ENCODE measurements at places on chromosomes 3 and 15. TPM values are rescaled to one million over a fixed set of nuclear protein-coding genes. Genes with fewer than 3 reads are reported as not detected.
A peak's percentile ranks its signal among the peaks of the same experiment; 100 is the strongest.

DNA sequence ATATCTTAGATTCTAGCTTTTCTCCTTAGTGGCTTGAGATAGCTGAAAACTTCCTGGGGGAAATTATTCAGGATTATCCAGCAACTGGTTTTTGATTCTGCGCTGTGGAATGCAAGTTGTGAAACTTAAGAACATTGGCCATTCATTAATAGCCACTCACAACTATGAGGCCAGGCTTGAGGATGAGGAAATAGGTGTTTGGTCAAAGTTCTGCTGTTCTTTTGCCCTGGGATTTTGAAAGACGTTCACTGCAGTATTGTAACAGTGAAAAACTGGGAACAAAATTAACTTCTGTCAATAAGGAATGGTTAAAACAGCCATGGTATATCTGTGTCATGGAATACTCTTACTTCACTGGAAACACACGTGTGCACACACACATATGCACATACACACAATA lies 44.1 kb downstream of the CTXND1 start:
- no peaks in the 10 kb centered on the region for H3K36me3 ChIP-seq
- H3K4me1 ChIP-seq, result peaks cover 3% of the 10 kb centered on the region
- no peak overlapping the region for H3K4me3 ChIP-seq
- H3K27ac ChIP-seq, result no peak overlapping the region
- no peak for DNase-seq
- H3K27me3 ChIP-seq, result no peaks in the 10 kb centered on the region

DNA sequence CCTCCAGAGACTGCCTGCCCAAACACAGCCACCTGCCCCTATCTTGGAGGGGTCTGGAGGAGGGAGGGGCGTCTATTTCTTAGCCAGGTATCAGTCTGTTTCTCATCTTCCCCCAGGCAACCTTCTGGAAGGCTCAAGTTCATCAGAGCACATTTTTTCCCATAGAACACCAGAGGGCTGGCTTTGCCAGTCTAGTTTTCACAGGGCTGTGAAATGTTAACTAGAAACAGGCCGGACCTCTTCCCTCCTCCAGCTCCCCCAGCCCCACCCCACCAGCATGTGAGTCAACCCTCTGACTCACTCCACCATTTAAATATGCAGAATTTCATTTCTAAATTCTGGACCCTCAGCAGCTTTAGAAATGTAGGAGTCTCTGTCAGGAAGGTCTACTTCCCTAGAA lies 66.9 kb downstream of the SLCO2A1 start:
- DNase-seq, result no peak
- H3K27me3 ChIP-seq, result no peaks in the 10 kb centered on the region
- H3K4me1 ChIP-seq, result peaks cover 14% of the 10 kb centered on the region
- no peaks in the 10 kb centered on the region for H3K36me3 ChIP-seq

DNA sequence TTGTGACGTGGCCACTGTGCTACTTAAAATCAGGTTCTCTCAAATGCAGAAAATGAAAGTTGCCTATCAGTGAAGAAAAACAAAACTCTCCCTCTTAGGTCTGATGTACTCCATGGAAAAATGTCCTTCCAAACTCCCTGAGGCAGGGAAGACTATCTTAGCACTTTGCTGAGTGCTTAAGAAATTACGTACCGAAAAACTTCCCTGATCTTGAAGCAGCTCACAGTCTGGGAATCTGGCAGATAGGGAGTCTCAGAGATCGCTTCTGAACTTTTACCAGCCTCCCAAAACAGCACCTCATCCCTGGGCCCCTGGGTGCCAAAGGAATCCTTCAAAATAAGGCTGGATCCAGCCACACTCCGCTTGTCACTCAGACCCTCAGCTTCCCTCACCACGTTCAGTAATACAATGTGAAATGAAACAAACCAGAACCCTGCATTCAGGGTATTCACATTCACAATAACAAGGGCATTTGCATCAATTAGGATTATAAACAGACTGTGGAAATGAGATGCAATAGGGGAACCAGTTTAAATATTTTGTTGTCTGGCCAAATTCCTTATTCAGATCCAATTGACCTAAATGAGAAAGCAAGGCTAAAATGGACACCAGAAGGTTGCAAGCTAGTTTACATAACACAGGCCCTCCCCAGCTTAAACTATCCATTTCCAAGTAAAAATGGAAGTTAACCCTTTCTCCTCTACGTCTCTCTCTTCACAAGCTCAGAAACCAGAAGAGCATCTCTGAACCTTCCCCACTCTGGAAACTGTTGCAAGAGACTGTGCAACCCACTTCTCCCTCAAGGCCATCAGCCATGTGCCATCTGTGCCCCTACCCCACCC lies 20.9 kb downstream of the OSBPL10 start:
- DNase-seq, result no peak
- H3K4me1 ChIP-seq, result peaks cover 55% of the 10 kb centered on the region
- H3K27me3 ChIP-seq, result no peaks in the 10 kb centered on the region
- peak overlapping the region; percentile 85 for H3K27ac ChIP-seq
- H3K36me3 ChIP-seq, result peaks cover 6% of the 10 kb centered on the region

WNT7A gene
- 8.4 TPM for total RNA-seq

ARRDC4 gene
- total RNA-seq, result 14.2 TPM

XYLB gene
- 12.0 TPM for total RNA-seq
